Prostate gland (tissue), 2 donors: ENCODE measurements at places on chromosomes 4 and X.

DNA sequence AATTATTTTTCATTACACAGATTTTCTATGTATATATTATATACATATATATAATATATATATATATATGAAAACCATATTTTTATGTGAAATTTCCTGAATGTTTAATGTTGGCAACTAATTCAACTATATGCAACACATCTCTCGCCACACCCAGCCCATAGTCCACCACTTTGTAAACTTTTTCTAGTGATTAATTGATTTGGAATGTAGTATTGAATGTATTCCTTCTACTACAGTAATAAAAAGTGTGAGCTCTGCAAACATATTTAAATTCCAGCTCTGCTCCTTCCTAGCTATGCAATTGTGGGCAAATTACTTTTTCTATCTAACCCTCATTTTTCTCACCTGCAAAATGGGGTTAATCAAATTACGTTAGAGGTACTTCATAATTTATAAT is 187.8 kb downstream of the TEX11 start:
- no peak for DNase-seq

- DNase-seq: no peak
These were observed 3.4 kb downstream of the GPRASP1 start for GRCh38 chrX:102654696-102655095.

- no peak for DNase-seq
These were observed 54.6 kb downstream of the ARAP2 start for GRCh38 chr4:36189511-36190226.

DNA sequence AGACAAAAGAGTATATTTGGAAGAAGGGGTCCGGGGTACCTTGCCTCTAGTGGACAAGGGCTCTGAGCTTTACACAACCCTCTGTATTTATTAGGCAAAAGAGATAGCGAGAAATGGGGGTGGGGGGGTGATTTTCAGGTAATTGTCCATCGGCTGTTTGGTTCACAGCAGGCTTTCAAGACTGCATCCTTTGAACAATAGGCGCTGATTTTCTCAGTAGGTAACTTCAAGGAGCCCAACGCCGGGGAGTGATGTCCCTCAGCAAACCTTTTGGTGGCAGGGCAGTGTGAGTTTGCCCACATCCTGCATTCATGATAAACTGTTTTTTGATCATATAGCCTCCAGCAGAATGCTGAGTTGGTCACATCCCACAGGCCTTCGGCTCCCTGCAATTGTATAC is 61.6 kb downstream of the KDM5C start:
- DNase-seq: no peak

DNA sequence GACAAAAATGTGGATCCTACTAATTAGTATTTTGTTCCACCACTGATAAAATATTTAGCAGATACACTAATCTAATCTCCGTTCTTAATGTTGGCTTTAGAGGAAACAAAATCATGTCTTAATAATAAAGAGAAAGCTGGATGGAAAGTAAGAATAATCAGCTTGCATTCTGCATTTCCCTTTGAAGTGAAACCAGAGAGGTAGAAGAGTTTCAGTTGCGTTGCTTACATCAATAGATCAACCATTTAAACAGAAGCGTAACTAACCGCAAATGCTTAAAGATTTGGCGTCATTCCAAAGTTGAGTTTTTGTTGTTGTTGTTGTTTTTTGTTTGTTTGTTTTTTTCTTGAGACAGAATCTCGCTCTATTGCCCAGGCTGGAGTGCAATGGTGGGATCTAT is 168.9 kb downstream of the TRIML1 start:
- DNase-seq: no peak

GRCh38 chrX:41096339-41096955 is 11.2 kb downstream of the USP9X start:
- no peak for DNase-seq

DNA sequence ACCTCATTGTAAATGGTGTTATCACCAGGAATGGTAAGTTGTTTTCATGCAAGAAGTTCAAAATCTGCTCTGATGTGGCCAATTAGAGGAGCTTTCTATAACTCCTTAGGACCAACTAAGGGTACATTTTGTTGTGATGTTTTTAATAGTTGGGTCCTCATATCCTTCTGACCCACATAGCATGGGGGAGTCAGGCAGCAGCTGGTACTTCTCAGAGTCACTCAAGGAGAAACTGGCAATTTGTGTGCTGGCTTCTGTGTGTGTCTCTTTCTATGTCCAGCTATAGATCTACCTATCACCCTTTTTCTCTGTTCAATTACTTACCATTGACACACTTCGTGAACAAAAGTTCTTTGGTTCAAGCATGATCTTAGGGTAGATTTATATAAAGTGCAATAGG is 194.3 kb upstream of the TENM3 start:
- DNase-seq: no peak

DNA sequence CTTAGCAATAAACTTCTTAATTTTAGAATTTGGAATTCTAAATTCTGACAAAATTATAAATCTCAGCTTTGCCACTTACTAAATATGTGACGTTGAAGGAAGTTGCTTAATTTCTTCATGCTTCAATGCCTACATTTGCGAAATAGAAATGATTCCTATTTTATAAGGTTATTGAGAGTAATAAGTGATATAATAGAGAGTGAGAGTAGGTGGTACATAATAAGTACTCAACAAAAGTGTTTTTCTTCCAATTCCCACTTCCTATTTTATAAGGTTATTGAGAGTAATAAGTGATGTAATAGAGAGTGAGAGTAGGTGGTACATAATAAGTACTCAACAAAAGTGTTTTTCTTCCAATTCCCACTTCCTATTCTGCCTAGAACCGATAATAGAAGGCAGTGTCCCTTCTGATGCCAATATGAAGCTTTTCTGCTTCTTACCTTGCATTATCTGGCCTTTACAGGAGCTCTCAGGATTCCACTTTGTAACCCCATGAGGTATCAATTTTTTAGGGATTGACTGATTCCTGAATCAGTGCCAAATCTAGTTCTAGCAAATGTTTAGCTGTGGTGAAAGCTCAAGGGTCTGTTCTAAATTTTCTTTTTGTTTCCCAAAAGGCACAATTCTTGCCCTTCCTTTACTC is 31.4 kb downstream of the VSIG4 start:
- DNase-seq: no peak

DNA sequence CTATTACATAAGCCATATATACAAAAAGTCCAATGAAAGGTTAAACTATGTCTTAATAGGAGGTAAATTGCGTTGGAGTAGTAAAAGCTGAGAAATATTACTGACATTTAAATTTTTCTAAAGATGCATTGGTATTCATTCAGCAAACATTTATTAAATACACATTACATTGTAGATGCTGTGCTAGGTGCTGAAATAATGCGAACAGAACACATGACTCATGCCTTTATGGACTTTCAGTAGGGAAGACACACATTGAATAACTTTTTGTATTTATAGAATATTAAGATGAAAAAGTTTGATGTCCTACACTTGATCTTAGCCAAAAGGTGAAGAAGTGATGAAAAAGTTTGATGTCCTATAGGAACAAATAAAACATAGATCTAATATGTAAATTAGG is 871.1 kb upstream of the SLIT2 start:
- no peak for DNase-seq

DNA sequence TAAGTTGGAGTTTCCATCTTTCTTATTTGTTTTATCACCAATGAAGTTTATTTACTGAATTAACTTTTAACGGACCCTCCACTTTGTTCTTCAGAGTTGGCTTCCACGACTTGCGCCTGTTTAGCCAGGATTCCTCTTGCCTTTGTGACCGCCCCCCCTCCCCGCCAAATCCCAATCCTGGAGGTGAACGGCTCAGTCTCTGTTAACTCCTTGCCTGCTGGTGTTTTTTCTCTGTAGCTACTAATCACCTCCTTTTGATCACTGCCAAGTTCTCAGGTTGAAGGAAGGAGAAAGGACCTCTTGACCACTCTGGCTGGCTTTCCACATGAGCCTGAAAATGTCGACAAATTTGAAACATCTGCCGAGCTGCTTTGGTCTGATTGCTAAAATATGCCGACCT is 46.8 kb upstream of the BCOR start:
- no peak for DNase-seq

- no peak for DNase-seq
These were observed 5.1 kb upstream of the APLN start for GRCh38 chrX:129659861-129660260.

DNA sequence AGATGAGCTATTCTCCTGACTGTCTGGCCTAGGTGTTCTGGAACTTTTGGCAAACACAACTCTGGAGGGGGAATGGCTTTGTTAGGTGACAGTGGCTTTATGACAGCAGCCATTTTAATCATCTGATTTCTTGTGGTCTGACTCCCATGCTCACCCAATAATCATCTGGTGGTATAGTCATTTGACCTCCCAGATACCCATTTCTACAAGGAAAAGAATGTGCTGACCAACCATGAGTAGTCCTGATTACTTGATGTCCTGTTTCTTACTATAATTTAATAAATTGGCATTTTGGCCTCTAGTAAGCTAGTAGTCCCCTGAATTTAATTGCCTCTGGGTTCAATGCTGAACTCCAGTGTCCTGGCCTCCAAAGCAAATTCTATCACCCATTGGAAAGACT is 109.9 kb upstream of the DUSP21 start:
- no peak for DNase-seq

DNA sequence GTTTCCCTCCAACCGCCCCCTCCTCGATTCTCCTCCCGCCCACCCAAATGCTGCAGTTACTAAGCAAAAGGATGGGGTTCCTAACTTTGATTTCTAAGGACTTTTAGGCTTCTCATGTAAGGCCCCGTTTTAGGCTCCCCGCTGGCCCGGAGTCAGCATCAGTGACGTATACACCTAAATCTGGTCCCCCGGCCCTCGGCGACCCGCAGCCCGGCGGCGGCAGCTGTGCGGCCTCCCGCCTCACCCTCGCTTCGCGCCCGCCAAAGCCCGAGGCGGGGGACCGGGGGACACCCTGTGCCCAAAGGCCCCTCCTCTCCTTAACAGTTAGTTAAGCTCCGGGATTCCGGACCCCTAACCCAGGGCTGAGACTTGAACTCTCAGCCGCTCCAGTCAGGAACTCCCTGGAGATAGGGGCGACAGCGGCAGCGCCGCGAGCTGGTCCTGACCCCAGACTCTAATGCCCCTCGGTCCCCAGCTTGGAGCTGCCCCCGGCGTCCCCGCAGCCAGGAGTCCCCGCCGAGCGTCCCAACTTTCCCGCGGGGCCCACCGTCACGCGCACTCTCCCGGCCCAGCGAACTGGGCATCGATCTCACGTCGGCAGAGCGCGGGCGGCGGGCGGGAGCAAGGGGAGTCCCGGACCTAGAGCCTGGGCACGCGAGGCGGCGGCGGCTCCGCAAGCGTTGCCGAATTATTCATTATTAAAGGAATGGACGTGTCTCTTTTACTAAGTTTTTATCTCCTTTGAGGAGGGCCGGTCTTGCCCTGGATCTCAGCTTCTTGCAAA is 1.5 kb upstream of the NR3C2 start:
- peak; percentile 14 for DNase-seq
